Mammary microvascular endothelial cell (primary cell): ENCODE measurements at places on chromosomes 7 and 10. TPM values are rescaled to one million over a fixed set of nuclear protein-coding genes. Genes with fewer than 3 reads are reported as not detected.

The CH25H gene
- 4.4 and 6.7 TPM in 2 replicates for total RNA-seq

The SH2D4B gene
- not detected in 2 replicates for total RNA-seq

The VWC2 gene
- total RNA-seq, result not detected in 2 replicates

The ASAH2 gene
- total RNA-seq, result 0.64 and 1.00 TPM in 2 replicates

The SKIDA1 gene
- total RNA-seq, result 0.47 and 0.69 TPM in 2 replicates

The PRSS37 gene
- not detected in 2 replicates for total RNA-seq

The NME8 gene
- not detected in 2 replicates for total RNA-seq

The CALHM1 gene
- total RNA-seq, result not detected in 2 replicates

The CUL2 gene
- 32.8 and 34.3 TPM in 2 replicates for total RNA-seq

The ZNF804B gene
- not detected in 2 replicates for total RNA-seq

The KCNIP2 gene
- total RNA-seq, result not detected in 2 replicates

The PNLIPRP3 gene
- total RNA-seq, result not detected in 2 replicates

The MMRN2 gene
- 199 and 215 TPM in 2 replicates for total RNA-seq

The GBX1 gene
- not detected in 2 replicates for total RNA-seq

The C10orf143 gene
- 1.1 TPM in 1 of 2 replicates, not detected in the other for total RNA-seq
